Activated T-helper 2 cell treated with anti-CD3 and anti-CD28 coated beads, Interferon-gamma antibody, Interleukin-2, Interleukin-4, amounts not matched to agents 10 μg/mL and 5 μg/mL and 100 μg/mL, durations not matched to agents 14 hours and 24 hours and 36 hours (primary cell): ENCODE measurements at places on chromosomes 2 and 18.

DNA sequence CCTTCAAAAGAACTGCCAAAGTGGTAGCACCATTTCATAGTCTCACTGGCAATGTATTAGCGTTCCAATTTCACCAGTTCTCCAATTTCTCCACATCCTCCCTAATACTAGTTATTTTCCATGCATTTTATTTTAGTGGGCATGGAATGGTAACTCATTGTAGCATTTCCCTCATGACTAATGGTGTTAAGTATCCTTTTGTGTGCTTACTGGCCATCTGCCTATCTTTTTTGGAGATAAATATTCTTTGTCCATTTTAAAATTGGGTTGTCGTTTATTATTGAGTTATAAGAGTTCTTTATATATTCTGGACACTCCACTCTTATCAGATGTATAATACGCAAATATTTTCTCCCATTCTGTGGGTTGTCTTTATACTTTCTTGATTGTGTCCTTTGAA, 107.1 kb downstream of the THADA start:
- no peak for DNase-seq

- DNase-seq: no peak
These were observed 36.9 kb downstream of the ADI1 start for GRCh38 chr2:3482363-3482821.

- no peak for DNase-seq
These were observed 56.2 kb upstream of the RAB27B start for GRCh38 chr18:54772056-54772455.

GRCh38 chr2:2848621-2849333, 517.7 kb upstream of the MYT1L start:
- no peak for DNase-seq
